Spleen (tissue), 13 donors: ENCODE measurements at places on chromosomes 2 and 18. TPM values are rescaled to one million over a fixed set of nuclear protein-coding genes. Genes with fewer than 3 reads are reported as not detected.

DNA sequence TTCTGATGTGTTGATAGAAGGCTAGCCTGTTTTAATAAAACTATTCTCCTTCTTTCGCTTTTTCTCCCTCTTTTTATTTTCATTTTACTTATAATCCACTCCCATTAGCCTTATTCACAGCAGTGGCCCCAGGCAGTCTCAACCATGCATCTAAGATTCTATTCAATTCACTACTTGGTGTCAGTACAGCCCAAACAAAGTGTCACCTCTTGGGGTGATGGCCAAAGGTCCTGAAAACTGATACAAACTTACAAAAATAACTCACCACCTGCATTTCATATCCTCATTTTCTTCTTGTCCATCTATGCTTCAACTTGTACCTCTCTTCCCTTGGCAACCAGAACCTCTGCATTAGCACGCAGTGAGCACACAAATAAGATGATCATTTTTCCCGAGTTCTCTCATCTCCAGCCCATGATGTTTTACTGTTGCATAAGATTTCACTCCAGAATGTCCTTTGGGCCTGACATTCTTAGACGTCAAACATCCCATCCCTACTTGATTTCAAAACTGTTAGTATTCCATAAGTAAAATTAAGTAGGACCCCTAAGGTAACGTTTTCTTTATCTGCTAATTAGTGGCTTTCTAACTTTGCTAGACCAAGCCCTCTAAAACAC, 559.3 kb upstream of the TNP1 start:
- no peaks in the 10 kb centered on the region for H3K27me3 ChIP-seq
- no peak overlapping the region for H3K27ac ChIP-seq
- H3K4me1 ChIP-seq = no peaks in the 10 kb centered on the region
- no peak overlapping the region for H3K4me3 ChIP-seq

DNA sequence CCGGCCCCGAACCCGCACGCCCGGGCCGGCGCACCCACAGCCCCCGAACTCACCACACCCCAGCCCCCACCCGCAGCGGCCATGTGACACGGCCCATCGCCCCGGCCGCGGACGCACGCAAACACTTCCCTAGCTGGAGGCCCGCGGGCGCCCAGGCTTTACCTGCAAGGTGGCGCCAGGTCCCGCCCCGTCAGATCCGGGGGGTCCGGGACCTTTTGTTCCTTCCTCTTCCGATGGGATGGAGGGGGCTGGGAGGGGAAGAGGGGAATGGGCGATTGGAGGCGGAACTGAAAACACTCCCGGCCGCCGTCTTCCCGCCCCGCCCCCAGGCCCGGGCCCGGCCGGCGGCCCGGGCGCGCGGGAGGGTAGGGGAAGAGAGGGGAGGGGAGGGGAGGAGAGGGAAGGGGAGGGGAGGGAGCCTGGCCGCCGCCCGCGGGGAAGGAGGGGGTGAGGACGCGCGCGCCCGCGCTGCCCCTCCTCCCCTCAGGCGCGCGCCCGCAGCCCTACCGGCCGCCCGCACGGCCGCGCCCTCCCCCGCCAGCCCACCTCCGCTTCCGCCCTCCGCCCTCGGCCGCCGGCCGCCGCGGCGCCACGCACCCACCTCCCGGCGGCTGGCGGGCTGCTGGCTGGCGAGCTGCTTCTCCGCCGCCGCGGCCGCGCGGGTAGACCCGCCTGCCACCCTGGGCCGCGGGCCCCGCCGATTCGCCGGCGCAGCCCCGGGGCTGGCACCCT, at the start of gene SMAD2:
Gene SMAD2, minus strand, starts transcription at position 461 of the 732 bp plus-strand sequence. CDS start 33,903 bp downstream, outside the sequence.
- H3K4me3 ChIP-seq = peak within 1 kb of the TSS; percentile 76
- H3K27me3 ChIP-seq = no peaks in the 10 kb centered on the region
- H3K27ac ChIP-seq = peak within 1 kb of the TSS; percentile 99
- no peaks in the 10 kb centered on the region for H3K36me3 ChIP-seq
- H3K4me1 ChIP-seq = peaks cover 42% of the 10 kb centered on the region

GRCh38 chr18:48910972-48911545, 39.7 kb downstream of the SMAD7 start:
- no peak for DNase-seq
- H3K27me3 ChIP-seq = no peaks in the 10 kb centered on the region
- no peak overlapping the region for H3K4me3 ChIP-seq
- H3K36me3 ChIP-seq = no peaks in the 10 kb centered on the region
- no peak overlapping the region for H3K27ac ChIP-seq
- H3K4me1 ChIP-seq = no peaks in the 10 kb centered on the region

- no peak for DNase-seq
- H3K27ac ChIP-seq = no peak overlapping the region
- H3K4me3 ChIP-seq = no peak overlapping the region
- no peaks in the 10 kb centered on the region for H3K36me3 ChIP-seq
- no peaks in the 10 kb centered on the region for H3K4me1 ChIP-seq
Observed at GRCh38 chr2:176418768-176419167, 149.5 kb downstream of the MTX2 start.

- no peaks in the 10 kb centered on the region for H3K36me3 ChIP-seq
- H3K27ac ChIP-seq = no peak overlapping the region
- H3K27me3 ChIP-seq = no peaks in the 10 kb centered on the region
Observed at GRCh38 chr2:140348826-140349225, 1568.6 kb upstream of the NXPH2 start.

The ELOA2 gene
- polyA plus RNA-seq = not detected

GRCh38 chr18:69567813-69568488, 167.3 kb downstream of the DOK6 start:
- no peak overlapping the region for H3K27ac ChIP-seq
- DNase-seq = no peak
- no peaks in the 10 kb centered on the region for H3K4me1 ChIP-seq
- no peak overlapping the region for H3K4me3 ChIP-seq
- no peaks in the 10 kb centered on the region for H3K36me3 ChIP-seq
- no peaks in the 10 kb centered on the region for H3K27me3 ChIP-seq
